Muscle of leg (tissue), 16 donors: ENCODE measurements at places on chromosomes 7 and 10. TPM values are rescaled to one million over a fixed set of nuclear protein-coding genes. Genes with fewer than 3 reads are reported as not detected.

DNA sequence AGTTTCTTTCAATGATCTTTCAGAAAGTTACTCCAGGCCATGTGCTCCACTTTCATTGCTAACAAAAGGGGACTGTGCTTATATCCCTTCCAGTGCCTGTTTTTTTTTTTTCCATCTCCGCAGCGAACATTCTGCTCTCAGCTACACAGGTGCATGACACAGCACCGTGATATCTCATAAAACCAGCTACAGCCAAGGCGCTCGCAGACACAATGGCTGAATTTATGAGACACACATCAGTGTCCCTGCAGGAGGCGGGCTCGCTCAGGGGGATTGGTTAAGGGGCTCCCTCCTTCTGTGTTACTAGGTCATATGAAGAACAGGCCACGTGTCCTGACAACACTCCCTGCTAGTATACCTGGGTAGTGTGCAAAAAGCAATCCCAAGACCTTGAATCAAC, 245.5 kb downstream of the SKAP2 start:
- no peak for DNase-seq

DNA sequence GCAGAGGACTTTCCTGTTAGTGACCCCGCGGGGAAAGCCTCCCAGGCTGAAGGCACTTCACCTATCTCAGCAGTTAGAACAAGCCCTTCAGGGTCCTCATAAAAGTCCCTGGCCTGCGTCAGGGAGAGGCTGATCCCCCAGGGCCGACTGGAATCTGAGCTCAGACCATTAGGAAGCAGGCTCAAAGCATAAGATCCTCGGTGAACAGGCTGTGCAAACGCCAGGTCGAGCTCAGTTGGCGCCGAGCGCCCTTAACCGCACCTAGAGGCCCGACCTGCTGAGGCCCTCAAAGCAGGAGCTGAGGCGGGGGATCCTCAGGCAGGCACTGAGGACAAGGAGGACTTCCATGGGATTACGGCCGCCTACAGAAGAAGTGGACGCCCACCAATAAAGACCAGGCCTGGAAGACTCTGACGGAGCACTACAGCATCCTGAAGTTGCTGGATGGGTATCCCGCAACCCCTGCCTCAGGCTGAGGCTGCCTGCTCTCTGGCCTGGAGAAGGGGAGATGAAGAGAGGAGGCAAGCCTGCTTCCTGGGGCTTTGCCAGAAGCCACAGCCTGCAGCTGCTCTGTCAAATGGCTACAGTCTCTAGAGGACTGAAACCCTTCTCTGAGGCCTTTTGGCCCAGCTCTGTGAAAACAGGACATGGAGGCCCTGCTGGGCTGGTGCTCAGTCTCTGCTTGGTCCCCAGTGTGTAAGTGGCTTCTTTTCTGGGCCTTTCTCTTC, 29.9 kb downstream of the LIPJ start:
- peak; percentile 68 for DNase-seq

DNA sequence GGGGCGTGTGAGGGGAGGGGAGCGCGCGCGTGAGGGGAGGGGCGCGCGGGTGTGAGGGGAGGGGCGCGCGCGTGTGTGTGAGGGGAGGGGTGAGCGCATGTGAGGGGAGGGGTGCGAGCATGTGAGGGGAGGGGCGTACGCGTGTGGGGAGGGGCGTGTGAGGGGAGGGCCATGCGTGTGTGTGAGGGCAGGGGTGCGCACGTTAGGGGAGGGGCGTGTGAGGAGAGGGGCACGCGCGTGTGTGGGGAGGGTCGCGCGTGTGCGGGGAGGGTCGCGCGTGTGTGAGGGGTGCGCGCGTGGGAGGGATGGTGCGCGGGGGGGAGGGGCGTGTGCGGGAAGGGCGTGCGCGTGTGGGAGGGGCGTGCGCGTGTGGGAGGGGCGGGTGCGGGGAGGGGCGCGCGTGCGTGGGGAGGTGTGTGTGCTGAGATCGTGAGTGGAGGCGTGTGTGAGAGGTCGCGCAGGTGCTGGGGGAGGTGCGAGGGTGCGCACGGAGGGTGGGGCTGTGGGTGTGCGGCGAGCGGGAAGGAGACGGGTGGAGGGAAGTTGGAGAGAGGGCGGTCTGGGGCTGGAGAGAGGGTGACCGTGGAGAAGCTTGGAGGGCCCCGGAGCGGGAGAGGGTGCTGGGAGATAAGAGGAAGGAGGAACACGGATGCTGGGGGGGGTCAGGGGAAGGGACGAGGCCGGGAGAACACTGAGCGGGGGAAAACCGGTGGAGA, 19.7 kb downstream of the MXI1 start:
- DNase-seq, result peak; percentile 79

DNA sequence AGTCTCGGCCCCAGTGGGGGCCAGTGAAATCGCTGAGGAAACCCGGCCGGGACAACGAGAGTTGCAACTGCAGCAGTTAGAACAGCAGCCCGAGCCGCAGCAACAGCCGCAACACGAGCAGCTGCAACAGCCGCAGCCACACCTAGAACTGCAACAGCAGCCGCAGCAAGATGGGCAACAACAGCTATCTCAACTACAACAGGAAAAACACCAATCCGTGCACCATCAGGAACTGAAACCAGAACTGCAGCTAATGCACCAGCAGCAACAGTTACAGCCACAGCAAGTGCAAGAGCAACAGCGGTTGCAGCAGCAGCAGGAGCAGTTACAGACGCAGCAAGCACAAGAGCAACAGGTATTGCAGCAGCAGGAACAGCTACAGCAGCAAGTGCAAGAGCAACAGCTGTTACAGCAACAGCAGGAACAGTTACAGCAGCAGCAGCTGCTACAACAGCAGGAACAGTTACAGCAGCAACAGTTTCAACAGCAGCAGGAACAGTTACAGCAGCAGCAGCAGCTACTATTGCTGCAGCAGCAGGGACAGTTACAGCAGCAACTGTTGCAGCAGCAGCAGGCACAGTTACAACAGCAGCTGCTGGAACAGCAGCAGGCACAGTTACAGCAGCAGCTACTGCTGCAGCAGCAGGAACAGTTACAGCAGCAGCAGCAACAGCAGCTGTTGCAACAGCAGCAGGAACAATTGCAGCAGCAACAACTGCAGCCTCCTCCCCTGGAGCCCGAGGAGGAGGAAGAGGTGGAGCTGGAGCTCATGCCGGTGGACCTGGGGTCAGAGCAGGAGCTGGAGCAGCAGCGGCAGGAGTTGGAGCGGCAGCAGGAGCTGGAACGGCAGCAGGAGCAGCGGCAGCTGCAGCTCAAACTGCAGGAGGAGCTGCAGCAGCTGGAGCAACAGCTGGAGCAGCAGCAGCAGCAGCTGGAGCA, 6.1 kb downstream of the ZNF853 start:
- no peak for DNase-seq

DNA sequence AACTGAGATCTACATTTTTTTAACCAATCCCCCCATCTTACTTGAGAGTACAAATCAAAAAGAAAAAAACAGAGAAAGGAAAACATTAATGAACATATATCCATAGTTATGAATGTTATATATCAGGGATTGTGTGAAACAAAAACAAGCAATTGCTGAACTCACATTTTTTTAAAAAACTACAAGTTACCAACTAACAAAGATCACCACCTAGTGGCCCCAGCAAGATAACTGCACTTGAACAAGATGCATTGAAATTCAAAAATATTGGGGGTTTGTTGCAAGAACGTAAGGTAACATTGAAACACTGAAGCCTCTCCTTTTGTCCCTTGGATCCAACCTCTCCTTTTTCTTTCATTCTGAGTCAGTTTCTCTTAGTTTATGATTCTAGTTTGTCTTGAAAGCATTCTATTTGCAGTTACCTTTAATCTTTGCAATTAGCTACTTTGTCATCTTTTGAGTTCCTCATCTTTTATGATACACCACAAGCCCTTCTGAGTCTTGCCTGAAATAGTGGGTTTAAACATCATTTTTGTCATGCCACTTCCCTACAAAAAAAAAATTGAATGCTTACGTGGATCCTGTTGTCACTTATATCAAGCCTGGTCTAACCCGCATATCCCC, 87.3 kb upstream of the TES start:
- DNase-seq, result peak; percentile 59

DNA sequence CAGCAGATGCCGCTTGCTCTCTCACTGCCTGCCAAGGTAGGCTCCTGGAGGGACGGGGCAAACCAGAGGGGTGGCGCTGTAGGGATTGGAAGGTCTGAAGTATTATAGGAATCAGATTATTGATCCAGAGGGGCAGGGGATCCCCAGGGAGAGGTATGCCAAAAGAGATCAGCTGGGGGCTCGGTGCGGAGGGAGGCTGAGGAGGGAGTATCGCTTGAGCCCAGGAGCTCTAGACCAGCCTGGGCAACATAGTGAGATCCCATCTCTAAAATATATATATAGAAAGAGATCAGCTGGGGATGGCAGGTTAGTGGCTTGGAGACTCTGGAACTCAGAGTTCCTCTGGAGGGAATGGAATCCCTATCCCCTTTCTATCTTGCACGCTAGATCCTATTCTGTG, 7.0 kb upstream of the PCOLCE start:
- no peak for DNase-seq

DNA sequence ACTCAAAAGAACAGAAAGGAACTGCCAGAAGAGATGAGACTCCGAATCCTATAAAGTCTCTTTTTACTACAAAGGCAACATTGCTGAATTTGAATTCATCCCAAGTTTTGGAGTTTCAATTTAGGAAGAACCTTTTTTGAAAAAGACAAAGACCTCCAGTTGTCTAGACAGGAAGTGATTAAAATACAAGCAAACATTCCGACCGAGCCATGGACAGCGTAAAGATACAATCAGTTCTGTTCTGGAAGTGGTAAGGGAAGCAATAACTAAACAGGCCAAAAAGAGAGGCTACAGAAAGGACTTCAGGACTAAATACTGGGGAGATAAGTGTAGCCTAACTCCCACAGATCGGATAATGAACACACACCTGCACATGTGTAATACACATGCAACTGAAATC, 101.0 kb downstream of the SMURF1 start:
- DNase-seq, result no peak

DNA sequence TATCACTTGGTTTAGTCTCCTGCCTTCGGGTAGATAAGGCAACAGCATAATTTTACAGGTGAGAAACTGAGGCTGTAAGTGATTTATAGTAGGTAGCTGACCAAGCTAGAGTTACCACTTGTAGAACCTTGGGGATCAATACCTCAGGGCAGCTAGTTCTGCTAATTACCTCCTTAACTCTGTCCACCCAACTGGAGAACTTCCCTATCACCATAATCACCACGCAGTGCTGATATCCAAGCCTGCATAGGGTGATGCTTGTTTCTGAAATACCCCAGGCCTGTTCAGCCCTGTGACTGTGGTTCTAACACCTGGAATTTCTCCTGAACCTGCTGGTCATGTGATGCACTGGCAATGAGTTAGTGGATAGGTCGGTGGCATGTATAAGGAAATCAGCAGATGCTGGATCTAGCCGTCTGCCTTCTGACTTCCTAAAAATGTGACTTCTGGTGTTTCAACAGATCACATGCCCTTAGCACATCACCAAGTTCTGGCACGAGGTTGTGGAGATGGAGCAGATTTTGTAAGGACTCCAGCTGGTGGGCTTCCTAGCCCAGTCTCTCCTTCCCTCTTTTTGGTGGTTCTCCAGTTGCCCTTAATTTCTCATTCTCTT, 15.3 kb downstream of the PLAU start:
- DNase-seq, result peak; percentile 53

FAM171A1 gene
- polyA plus RNA-seq, result 28.6 TPM

- no peak for DNase-seq
These were observed 82.8 kb downstream of the MKI67 start for GRCh38 chr10:128043259-128044045.

PHYH gene
- 34.6 TPM for polyA plus RNA-seq

CCL24 gene
- not detected for polyA plus RNA-seq

DNA sequence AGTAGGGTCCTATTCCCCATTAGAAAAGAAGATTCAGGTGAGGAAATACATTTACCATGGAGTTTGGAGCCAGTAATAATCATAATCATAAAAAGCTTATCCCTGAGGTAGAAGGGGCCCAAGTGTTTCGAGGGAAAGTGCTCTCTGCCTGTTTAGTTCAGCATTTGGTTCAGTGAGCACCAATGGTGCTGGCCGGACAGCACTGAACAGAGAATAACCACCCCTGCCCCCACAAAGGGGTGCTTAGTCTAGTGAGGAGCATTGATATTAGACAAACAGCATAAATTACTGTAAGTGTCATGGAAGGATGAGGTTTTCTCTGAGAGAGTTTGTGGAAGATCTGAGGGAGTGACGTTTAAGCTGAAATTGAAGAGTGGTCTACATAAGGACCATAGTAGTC, 21.6 kb upstream of the ATE1 start:
- DNase-seq, result no peak

SUN3 gene
- polyA plus RNA-seq, result not detected

DNA sequence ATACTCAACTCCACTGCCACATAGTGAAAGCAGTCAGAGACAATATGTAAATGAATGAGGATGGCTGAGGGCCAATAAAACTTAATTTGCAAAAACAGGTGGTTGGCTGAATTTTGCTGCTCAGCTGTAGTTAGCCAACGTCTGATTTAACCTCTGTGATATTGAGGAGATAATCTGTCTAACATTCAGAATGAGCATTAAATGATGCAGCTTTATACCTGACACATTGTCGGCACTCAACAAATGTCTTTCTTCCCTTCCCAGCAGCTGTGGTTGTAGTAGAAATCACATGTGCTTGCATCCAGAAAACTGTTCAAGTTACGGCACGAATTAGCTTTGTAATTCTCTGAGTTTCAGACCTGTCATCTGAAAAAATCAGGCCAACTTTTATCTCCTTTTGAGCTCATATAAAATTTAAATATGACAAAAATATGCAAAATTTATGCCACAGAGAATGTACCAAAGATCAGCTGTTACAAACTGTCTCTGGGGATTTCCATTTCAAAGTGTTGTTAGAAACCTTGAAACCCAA, 1239.7 kb downstream of the GATA3 start:
- peak; percentile 33 for DNase-seq

DNA sequence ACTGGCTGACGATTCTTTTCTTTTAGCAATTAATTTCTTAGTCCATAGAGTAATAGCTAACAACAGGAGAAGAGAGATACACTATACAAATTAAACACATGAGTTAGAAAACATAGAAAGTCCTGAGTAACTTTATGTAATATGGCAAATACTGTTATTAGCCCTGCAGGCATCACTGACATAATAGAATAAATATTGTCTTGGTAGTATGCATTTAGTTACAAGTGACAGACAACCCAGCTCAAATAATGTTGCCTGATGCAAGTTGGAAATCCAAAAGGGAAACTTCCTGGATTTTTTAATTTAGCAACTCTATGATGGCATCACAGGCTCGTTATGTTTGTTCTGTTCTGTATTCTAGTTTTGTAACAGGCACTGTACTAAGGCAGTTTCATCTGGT, 95.1 kb downstream of the DKK1 start:
- DNase-seq, result no peak

- DNase-seq, result no peak
These were observed 8.8 kb upstream of the ZCCHC24 start for GRCh38 chr10:79454259-79454658.

MTURN gene
- polyA plus RNA-seq, result 83.8 TPM

TEX47 gene
- not detected for polyA plus RNA-seq

DNA sequence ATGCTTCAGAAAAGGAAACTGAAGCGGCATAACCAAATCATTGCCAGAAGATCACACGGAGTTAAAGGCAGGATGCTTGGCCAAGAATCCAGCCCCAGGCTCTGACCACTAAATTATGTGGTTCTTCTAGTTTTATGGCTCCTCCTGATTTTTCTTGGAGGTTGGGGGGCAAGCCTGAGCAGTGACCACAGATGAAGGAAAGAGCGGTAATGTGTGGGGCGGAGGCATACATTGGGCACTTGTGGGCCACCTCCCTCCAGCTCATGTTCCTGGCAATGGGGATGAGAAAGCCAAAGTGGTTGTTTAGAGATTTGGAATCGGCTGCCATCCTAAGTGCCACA, 3.2 kb downstream of the TRPV6 start:
- DNase-seq, result no peak

- DNase-seq, result no peak
These were observed 1073.6 kb downstream of the XPNPEP1 start for GRCh38 chr10:108849688-108850087.
